ENCODE measurements at places on chromosomes 4 and X.

DNA sequence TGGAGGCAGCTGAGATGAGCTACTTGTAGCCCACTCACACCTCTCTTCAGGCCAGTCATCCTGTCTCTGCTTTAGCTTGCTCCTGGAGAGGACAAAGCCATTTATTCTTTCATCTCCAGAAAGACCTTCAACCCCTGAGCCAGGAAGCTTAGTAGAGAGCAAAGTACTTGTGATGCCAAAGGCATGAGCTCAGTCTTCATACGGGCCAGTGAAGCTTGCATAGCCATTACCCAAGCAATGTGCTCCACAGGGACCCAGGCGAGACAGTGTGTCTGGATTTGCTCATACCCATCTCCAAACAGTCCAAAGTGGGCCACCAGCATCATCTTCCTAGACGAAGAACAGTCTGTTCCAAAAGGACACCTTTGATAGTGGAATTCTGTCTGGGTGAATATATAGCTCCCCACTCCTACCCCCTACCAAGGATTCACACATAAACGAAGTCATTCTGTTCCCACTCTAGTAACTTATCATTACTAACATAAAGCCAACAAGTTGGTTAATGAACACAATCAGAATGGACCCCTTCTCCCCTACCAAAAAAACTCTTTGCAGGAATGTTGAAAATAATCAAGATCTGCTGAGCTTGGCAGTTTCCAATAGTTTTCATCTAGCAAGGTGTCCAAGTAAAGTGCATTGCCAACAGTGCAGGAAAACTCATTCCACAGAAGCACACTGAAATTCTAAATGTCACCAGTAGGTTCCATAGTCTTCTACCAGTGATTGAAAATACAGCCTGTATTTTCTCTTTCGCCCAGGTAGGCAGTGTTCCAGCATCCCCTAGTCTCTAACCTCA, 6.7 kb downstream of the TNMD start:
- no peak for DNase-seq

DNA sequence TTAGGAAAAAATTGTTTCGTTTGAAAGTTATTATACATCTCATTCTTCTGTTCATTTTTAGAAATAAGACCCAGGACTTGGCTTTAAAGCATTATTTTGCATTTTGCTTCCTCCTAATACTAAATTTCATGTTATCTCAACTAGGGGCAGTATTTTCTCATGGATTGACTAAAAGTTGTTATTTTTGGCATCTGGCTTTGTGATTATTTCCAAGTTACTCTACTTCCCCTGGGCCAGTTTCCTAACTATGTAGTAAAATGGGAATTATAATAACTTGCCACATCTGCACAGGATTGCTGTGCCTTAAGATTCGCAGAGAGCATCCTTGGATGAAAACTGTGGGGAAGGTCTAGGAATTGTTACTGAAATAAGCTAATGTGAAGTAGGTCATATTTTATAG, 3.0 kb downstream of the RBPJ start:
- DNase-seq = no peak

DNA sequence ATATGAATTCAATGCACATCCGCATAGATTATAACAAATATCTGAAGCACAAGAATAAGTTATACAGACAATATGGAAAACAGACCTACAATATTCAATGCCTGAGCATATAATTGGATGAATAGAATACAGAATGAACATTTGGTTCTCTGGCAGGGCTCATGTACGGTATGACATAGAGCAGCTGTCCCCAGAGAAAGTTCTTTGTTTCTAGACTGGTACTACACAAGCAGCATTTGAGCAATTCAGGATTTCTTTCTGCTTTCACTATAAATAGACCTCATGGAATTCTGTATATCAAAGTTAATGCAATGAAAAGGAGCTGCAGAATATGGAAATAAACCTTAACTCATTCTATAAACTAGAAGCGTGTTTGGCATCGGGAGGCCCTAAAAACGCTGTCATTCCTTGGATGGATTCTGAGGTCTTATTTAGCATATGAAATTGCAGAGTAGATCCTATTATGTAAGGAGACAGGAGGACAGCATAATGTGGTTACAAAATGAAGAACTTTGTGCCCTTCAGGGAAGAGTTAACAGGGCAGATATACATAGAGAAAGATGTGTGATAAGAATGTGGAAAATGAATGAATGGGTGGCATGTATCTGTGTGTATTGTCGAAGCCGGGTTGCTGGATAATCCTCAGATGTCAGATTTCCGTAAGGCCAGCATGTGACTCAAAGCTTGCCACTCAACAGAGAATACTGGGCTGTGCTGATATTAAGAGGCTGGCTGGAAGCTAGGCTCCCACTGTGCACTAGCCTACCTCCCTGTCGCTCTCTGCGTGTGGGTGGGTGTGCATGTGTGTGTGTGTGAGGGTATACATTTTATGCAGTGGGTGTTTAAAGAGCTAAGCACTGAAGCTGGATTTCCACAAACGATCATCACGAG, 103.3 kb upstream of the SLC4A4 start:
- no peak for DNase-seq

GRCh38 chr4:137529432-137529831, 2.9 kb downstream of the PCDH18 start:
- DNase-seq = no peak

DNA sequence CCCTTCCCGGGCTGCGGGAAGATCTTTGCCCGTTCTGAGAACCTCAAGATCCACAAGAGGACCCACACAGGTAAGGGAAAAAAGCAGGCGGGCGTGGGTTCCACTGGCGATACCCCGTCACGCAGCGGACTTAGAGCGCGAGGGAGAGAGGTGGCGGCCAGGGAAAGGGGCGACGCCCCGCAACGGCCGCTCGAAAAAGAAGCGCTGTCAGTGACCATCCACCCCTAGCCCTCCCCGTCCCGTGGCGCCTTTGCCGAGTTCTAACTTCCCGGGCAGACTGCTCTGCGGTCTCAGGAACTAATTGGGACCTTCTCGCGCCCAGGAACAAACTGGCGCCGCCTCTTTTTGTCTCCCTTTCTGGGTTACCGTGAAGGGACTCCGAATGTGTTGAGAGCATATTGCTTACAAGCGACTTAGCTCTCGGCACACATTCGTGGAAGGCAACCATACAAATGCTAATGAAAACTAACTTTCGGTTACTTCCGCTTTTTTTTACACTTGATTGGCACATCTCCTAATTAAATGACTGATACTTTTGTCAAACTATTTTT, 1.8 kb downstream of the ZIC3 start:
- no peak for DNase-seq

DNA sequence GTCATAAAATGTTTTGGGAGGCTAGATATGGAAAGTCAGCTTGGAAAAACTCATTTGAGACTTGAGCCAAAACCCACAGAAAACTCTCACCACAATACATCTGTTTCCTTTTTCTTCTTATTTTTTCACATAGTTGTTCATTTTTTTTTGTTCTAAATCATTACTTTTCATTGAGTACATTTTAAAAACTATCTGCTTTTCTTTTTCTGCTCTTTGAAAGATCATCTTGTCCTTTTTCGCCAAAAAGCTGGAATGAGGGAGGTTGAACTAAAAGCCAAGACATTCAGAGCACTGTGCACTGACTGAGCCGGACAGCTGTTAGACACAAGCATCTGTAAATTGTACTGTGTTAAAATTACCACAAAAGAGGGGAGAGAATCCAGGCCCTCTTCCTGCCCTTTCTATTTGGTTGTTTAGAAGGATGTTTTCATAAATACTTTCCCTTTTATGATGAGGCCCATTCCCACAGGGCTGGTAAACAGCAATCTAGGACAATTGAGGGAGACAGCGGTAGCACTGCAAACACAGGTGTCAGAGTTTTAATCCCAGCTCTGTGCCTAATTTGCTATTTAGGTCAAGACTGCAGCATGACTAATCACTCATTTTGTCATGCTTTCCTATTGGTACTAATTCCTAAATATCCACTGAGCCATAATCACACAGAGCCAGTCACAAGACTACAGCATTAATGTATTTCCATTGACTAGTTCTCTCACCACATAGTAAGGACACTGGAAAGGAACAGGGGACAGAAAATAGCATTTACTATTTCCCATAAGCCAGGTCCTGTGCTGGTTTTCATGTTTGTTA, 7.3 kb upstream of the RNF150 start:
- DNase-seq = no peak
